Activated naive CD8-positive, alpha-beta T cell treated with anti-CD3 and anti-CD28 coated beads, Interleukin-2, amount 50 U/mL, for 16 hours (primary cell): ENCODE measurements at places on chromosomes 12 and 14.

- DNase-seq, result no peak
Observed at GRCh38 chr12:121323908-121324307, 27.4 kb upstream of the CAMKK2 start.

- no peak for DNase-seq
Observed at GRCh38 chr14:42683707-42684106, 1077.0 kb downstream of the LRFN5 start.

- DNase-seq, result no peak
Observed at GRCh38 chr12:109961612-109962011, 34.6 kb downstream of the GIT2 start.

DNA sequence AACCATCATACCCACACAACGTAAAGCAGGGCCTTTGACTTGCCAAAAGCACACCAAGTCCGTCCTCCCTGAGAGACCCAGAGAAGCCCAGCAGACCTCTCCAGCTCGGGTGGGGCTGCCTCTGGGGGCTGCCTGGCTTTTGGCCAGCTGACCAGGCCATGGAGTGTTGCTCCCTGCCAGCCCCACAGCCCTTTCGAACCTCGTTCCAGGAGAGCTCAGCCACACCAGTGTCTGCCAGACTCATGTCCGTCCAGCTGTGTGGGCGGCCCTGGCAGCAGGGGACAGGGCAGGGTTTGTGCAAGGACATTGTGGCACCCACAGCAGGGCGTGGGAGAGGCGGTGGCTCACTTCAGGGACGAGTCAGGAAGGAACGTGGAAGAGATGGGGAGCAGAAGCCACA is 22.6 kb upstream of the IRF2BPL start:
- DNase-seq, result no peak

DNA sequence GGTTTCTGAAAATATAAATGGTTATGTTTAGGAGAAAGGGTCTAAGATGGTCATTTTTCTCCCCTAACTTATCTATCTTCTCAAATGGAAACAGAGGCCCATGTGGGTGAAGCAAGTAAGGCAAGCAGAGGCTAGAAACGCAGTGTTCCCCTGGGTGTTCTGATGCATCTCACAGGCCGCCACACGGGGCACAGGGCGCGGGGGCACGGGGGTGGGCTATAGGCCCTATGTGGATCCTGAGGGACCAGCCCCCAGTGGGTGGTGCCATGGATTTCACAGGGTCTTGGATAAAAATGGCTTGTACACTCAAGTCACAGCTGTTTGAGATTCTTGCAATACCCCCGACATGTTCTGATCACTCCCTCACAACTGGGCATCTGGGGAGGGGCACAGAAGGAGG is 17.7 kb downstream of the ACTN1 start:
- DNase-seq, result no peak

DNA sequence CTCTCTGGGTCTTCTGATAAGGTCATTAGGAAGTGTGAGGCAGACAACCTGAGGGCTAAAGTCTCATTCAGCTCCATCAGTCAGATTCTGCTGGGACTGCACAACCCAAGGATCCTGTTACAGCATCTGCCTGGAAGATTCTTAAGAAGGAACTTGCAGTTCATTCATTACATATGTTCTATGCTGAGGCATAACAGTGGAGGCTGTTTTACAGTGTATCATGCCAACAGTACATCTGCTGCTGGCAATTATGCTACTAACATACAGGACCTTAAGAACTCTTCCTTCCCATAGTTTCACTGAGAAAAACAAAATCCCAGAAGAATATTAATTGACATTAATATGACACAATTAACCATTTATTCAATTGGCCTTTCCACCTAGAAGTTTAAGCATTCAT is 968.6 kb downstream of the DIO2 start:
- no peak for DNase-seq

DNA sequence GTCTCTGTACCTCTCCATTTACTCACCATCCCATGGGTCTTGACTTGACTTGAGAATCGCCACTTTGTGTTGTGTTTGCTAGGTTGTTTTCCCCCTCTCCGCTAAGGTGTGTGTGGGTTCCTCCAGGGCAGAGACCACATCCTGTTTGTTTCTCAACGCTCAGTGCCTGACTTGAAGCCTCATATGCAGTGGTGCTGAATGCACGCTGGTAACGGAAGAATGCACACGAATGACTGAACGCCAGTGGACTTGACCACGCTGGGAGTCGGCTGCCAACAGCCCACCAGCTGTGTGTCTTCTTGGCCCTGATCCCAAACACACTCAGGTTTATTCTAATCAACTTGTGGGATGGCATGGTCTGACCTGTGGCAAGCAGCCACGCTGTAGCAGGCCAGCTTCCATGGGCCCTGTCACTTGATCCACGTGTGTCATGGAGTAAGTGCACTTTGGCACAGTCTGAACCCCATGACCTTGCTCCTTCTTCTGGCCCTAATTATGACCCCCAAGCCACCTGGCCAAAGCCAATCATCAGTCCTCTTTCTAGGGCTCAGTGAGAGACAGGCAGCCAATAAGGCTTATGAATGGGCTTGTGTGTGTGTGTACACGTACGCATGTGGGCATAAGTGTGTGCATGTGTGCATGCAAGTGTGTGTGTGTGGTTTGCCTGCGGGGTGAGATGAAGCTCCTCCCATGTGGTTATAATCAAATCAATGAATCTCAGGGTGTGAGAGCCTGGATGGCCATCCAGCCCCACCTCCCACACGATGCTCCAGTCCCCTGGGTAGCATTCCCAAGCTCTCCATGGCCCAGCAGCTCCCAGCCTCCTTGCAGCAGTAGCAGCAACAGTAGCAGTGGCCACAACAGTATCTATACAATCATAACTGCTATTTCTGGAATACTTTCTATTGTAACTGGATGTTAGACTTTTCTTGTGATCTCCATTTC is 6.4 kb upstream of the TC2N start:
- no peak for DNase-seq

GRCh38 chr14:91843437-91843836 is 23.9 kb downstream of the TC2N start:
- no peak for DNase-seq

DNA sequence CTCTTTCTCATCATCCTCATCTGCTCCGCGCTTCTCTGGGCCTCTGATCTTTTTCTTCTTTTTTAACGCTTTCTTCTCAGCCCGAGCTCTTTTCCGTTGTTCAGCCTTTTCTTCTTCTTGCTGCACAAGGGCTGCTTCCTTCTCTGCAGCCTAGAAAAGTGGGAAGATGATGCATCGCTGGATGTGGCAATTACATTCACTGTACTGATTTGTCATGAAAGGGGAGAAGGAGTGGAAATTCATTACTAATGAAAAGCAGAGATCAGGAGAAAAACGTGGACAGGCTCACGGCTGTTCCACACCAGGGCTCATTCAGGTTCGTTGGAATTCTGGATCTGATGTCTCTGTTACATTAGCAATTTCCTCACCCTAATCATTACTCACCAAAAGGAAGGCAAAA is 15.1 kb downstream of the FICD start:
- no peak for DNase-seq

DNA sequence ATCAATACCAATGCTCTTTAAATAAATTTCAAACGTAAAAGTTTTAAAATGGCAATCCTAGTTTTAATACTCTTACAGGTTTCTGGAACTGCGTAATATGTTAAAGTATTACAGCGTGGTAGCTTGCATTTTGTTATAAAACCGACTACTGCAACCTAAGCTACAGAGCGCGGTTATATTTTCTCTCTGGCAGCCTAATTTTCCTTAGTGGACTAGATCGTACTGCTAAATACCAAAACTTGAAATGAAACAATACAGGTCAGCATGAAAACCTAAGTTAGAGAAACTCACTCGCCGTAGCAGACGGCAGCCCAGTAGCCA is 1.2 kb downstream of the CCDC92 start:
- DNase-seq, result no peak

DNA sequence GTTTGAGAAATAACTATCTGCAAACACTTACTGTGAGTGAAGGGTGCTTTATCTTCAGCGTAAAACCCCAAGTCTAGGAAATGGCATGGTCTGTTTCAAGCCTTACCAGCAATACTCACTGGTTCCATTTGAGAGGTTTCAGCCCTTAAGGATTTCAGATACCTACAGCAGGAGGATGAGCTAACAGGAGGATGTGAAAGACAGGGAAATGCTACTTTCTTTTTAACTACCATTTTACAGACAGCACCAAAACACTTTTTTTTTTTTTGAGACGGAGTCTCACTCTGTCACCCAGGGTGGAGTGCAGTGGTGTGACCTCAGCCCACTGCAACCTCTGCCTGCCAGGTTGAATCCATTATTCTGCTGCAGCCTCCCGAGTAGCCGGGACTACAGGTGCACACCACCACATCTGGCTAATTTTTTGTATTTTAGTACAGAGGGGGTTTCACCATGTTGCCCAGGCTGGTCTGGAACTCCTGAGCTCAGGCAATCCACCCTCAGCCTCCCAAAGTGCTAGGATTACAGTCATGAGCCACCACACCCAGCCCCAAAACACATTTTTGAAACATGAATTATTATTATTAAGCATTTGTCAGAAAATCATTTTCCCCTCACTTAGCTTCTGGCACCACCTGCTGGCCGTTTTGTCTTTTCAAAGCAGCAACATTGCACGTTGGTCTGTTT is 4.6 kb downstream of the MTRFR start:
- no peak for DNase-seq

DNA sequence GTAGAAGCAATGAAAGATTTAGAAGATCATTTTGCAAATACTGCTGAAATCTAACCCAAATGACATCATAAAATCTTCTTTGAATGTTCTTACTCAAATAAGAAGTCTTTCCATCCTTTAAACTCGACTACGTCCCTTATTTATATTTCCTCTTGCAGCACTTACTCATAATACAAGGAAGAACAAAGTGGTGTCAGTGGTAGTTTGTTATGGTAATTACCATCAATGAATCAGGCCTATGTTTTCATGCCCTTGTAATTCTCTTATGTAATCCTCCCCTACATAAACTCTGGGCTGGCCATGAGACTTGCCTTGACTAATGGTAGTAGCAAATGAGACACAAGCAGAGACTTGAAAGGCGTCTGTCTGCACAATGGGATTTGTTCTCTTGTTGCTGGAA is 17.0 kb downstream of the EEA1 start:
- DNase-seq, result no peak

GRCh38 chr12:14775636-14775980 is 27.7 kb downstream of the WBP11 start:
- no peak for DNase-seq

GRCh38 chr12:110108309-110109036 is 15.7 kb upstream of the IFT81 start:
- DNase-seq, result no peak

- DNase-seq, result no peak
Observed at GRCh38 chr12:50107416-50108268, 3.8 kb downstream of the GPD1 start.

DNA sequence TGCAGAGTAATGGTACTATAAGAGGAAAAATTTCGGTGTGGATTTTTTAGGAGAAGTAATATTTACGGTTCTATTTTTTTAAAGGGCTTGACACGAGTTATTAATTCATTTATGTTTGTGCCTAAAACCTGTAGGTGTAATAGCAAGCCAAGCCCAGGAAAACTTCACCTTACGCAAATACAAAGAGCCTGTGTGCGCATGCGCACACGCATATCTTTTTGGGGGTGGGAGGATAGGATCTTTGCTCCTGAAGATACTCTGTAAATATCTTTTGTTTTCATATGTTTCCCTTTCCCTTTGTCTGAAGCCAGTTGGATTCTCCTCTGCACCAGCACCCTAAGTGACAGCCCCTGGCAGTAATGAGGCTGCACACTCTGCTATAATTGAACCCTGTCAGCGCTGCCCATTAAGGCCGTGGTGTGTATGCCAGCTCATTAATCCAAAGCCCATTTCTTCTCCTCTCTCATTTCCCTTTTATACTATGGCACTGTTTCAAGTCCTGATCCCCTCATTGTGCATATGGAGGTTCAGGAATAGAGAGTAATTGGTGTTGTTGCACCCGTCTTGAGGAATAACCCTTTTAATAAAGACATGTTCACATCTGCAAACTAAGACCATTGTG is 327.2 kb upstream of the E2F7 start:
- no peak for DNase-seq

DNA sequence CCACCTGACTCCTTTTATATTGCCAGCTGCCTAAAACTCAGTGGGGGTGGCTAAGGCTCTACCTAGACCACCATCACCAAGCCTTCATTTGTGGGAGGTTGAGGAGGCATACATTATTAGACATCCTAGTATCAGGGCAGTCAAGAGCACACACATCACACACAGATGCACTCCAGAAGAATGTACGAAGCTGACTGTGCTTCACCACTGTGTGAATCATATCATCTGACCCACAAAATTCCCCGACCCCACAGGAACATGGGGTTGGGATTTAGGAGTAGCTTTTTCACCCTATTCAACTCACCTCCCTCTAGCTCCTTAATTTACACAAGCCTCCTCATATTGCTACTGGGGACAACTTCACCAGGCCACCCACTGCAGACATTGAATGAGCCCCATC is 64.8 kb upstream of the BDKRB2 start:
- no peak for DNase-seq

DNA sequence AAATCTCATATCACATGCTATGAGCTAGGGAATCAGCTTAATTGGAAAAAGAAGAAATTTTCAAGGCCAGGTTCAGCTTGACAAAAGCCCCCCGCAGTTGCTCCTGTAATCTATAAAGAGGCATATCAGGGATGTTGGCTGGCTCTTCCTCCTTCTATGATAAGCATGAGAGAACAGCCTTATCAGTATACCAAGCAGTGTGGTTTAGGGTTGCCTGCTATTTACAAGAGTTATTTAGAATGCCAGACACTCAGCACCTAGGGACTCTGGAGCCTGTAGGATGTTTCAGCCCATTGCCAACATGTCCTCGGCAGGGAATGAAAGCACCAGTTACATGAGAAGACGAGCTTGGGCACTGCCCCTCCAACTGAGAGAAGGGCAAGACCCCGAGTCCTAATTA is 89.5 kb upstream of the TMPO start:
- DNase-seq, result no peak

DNA sequence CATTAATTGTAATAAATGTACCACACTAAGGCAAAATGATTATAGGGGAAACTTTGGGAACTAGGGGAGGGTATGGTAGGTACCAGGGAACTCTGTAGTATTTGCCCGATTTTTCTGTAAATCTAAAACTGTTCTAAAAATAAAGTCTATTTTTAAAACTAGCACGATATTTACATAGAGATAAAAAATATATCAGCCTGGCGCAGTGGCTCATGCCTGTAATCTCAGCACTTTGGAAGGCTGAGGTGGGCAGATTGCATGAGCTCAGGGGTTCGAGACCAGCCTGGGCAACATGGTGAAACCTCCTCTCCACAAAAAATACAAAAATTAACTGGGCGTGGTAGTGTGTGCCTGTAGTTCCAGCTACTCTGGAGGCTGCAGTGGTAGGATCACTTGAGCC is 32.4 kb downstream of the TMEM116 start:
- DNase-seq, result no peak

GRCh38 chr12:47276621-47277309 is 197.0 kb upstream of the AMIGO2 start:
- no peak for DNase-seq

GRCh38 chr12:57268264-57268663 is 17.3 kb upstream of the STAC3 start:
- no peak for DNase-seq
